A549 treated with dexamethasone at 1 μM for 4 hours (cell line): ENCODE measurements at places on chromosomes 2 and 18. TPM values are rescaled to one million over a fixed set of nuclear protein-coding genes. Genes with fewer than 3 reads are reported as not detected.

The DNAJC10 gene
- 54.7 to 85.0 TPM (median 73.2 TPM) in 5 replicates for total RNA-seq

The CYB5A gene
- total RNA-seq = 119 to 160 TPM (median 124 TPM) in 5 replicates

The SLC19A3 gene
- total RNA-seq = 1.9 to 2.9 TPM (median 2.2 TPM) in 5 replicates

The CSRNP3 gene
- total RNA-seq = not detected in 5 replicates

The CAVIN2 gene
- 52.2 to 76.9 TPM (median 69.5 TPM) in 5 replicates for total RNA-seq

The IL1F10 gene
- not detected in 5 replicates for total RNA-seq

The LRRTM1 gene
- not detected in 5 replicates for total RNA-seq

The TMEM247 gene
- total RNA-seq = not detected in 5 replicates

The MALL gene
- 154 to 172 TPM (median 164 TPM) in 5 replicates for total RNA-seq
